Bronchial epithelial cell (primary cell): ENCODE measurements at places on chromosomes 13 and 19. TPM values are rescaled to one million over a fixed set of nuclear protein-coding genes. Genes with fewer than 3 reads are reported as not detected.

The CDX2 gene
- total RNA-seq = not detected in 2 replicates

The TPTE2 gene
- not detected in 2 replicates for total RNA-seq

DNA sequence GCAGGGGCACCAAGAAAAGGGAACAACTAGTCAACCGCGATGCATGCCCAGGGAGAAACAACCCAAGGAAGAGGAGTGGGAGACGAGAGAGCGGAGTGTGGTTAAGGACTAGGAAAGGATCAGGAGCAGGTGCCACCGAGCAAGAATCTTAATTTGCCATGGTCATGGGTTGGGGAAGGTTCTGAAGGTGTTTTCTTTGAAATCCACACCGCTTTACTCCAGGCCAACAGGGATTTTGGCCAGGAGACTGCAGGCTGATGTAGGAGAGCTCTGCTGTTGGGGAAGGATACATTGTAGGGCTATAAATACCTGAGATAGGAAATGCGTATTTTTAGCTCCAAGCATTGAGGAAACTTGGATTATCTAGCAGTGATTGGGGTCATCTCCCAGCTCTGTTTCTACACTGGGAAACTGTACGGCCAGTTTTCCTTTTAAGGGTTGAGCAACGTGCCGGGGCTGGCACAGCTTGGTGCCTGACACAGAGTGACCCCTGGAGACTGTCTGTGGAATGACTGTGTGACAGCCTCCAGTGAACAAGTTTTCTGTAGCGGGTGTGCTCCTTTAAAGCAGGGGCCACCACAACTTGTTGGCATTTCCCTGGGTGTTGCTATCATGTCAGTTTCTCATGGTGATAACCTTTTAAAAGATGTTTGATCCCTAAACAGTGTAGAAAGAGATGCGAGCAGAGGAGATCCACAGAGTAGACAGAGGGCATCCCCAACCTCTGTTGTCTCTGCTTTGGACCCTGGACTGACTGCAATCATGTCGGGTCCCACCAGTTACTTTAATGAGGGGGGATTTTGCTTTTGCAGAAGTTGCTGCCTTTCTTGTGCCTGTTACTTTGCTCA, 34.3 kb downstream of the ZNF536 start:
- no peak for DNase-seq

GRCh38 chr19:10230173-10230860, 814 bp downstream of the S1PR2 start:
- DNase-seq = no peak

DNA sequence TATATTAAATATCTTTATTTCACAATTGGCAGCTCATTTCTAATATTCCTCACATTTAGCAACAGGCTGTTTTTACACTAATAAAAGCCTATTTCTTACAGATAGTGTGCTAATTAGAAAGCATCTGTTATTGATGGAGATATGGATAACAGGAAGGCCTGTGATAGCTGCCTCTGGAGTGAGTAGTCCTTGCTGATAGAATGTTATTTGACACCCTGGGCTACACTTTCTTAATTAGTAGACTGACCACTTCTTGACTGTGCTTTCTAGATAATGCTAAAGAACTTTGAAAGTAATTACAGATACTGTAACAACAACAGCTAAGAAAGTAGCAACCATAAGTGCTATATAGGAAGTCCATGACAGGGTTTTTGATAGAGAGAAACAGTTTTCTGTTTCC, 554.3 kb downstream of the DIAPH3 start:
- no peak for DNase-seq

The VSIG10L gene
- 0.53 and 2.8 TPM in 2 replicates for total RNA-seq

GRCh38 chr13:97535614-97536013, 101.6 kb downstream of the RAP2A start:
- DNase-seq = peak; percentile 66

- peak; percentile 80 for DNase-seq
Measured at GRCh38 chr13:76023652-76024051, 387.5 kb downstream of the LMO7 start.

GRCh38 chr19:39428283-39429112, 7.3 kb downstream of the RPS16 start:
- DNase-seq = no peak

GRCh38 chr19:49064768-49065611, at the start of gene NTF4:
Gene NTF4 (minus strand): TSS chr19:49064818. CDS start chr19:49061997, 2,821 bp downstream.
- DNase-seq = peak; percentile 47

The SIGLEC7 gene
- total RNA-seq = not detected in 2 replicates

The NLRP4 gene
- not detected in 2 replicates for total RNA-seq

The CCNE1 gene
- 6.1 and 9.9 TPM in 2 replicates for total RNA-seq

DNA sequence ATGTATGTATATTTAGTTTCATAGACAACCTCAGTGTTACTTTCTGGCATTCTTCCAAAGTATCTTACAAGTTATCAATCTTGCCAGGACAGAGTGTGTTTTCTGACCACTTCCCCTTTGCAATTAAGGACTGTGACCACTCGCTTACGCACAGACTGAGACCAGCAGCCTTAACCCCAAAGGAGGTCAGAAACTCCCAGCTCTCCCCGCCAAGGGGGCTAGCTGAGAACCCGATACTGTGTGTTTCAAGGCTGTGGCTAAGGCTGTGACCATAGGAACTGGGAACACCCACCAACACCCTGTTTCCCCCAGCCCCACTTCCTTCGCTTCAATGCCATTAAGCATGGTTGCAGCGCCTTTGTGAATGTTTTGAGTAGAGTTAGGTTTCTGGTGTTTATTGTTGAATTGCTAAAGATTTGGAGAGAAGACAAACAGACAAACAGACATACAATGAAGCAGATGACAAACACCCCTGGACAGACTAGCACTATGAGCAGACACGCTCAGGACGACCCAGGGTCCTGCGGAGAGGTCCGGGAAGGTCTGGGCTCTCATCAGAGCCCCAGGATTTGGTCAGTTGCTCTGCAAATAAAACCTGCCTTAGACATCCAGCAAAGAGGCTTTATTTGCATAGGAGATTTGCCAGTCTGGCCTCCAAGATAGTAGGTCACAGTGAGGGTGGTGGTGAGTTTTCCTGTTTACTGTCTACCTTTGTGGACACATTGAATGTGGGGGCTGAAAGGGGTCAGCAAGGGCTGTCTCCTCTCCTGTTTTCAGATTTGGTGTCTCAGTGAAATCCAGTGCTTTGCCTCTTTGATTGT, 25.0 kb upstream of the TNFSF11 start:
- DNase-seq = no peak

The SERPINE3 gene
- not detected in 2 replicates for total RNA-seq

The ERICH4 gene
- total RNA-seq = not detected in 2 replicates

DNA sequence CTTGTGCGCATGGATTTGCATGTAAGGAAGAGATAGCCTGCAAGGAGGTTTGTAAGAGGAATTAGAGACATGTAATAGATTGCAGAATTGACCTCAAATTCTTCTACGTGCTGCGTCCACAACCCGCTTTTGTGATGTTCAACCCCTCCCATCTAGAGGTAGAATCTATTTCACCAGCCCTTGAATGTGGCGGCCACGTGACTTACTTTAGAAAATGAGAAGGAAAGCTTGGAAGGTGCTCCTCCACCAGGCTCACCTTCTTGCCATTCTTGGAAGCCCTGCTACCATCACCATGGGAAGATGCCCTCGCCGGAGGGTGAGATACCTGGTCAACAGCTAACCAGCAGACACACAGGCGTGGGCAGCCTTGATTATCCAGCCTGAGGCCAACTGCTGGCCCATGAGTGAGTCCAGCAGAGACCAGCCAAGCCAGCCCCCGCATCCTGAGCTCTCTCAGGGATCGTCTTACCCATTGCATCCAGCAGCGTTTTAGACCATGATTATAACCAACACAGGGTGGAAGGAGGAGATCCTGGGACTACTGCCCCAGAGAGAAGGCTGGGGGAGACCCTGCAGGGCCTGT, 7.6 kb upstream of the PEPD start:
- no peak for DNase-seq

The FFAR2 gene
- not detected in 2 replicates for total RNA-seq

DNA sequence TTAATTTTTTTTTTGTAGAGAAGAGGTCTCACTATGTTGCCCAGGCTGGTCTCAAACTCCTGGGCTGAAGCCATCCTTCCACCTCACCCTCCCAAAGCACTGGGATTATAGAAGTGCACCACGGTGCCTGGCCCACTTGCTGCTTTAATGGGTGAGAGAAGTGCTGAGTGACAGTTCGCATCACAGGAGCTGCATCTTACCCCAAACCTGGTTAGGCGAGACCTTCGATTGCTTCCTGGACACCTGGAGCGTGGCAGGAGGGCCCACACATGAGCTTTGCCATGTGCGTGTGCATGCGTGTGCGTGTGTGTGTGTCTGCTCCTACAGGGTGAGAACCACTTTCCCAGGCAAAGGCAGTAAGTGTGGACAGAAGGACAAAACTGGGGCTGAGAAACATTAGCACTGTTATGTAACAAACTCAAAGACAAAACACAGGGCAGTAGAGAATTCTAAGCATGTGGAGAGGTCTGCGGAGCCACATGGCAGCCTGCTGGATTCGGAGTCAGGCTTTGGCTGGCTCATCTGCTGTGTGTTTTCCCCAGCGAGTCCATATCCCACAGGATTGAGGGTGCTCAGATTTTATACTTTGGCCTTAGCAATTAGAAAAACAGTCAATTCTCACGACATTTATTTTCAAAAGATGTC, 11.7 kb upstream of the MTIF3 start:
- no peak for DNase-seq

- peak; percentile 64 for DNase-seq
Measured at GRCh38 chr13:28047757-28048388, 52.5 kb downstream of the FLT3 start.

GRCh38 chr13:37602733-37603381, 4.3 kb upstream of the POSTN start:
- DNase-seq = peak; percentile 42

GRCh38 chr13:113794086-113794485, 35.1 kb downstream of the TMEM255B start:
- no peak for DNase-seq

DNA sequence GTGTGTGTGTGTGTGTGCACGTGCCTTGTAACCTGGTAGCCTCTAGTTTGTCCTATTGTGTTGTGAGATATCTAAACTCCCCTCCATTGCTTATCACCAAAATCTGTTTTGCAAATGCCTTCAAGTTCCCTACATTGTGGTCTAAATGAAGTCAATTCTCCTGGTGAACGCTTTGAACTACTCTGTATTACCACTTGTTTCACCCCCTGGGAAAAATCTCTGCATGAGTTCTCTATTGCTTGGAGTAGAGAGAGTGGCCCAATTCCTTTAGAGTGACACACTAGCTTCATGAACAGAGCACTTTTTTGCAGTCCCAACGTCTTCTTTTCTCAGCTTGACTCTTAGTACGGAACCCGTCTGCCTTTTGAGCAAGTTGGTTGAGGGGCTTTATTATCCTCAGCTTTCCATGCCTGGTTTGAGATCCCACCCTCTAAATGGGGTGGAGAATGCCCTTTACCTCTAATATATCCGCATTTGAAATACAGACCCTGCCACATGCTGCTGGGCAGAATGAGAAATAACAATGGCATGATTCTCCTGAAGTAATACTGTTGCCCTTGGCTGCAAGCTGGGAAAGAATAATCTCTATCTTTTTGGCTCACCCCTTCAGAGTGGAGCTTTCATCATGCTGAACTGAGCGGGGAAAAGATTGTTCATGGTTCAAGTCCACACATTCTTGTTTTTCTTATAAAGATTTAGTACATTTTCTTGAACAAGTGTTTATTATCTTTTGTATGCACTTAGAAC, 2545.3 kb downstream of the PCDH9 start:
- DNase-seq = no peak
